ENCODE measurements at places on chromosomes 2 and 18.

GRCh38 chr2:75464348-75464946 lies 96.3 kb downstream of the EVA1A start:
- peak; percentile 29 for DNase-seq

- DNase-seq = no peak
Observed at GRCh38 chr2:217340899-217341298, 481.0 kb upstream of the TNP1 start.

DNA sequence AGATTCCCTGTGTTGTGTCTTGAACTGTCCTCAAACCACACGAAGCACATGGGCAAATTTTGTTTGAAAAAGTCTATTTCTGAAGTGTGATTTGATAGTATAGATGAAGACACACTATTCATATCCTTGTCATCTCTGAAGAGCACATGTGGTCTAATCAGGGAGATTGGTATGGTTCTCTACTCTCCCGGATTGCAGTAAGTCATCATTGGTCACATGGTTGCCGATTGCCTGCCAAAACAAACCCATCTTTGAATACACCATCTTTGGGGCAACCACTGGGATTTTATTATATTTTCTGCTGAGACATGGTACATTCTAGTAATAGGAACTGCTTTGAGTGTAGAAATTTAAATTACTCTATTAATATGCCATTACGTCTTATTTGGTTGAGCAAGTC lies 186.9 kb downstream of the MYO1B start:
- no peak for DNase-seq

DNA sequence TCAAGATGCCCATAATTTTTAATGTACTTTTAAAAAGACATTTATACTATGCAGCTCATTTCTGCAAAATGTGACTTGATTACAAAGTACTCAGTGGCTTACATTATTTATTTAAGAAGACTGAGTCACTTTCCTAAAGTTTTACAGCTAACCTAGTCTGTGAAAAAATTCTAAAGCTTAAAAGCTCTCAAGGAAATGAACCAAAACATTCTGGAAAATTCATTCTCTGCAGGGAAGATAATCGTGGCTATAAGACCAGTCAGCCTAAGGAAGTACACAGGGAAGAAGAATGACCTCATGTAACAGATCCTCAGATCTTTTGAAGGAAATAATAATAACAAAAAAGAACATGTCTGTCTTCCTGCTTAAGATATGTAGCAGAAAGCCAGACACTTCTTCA lies 232.1 kb upstream of the STK17B start:
- DNase-seq = no peak

DNA sequence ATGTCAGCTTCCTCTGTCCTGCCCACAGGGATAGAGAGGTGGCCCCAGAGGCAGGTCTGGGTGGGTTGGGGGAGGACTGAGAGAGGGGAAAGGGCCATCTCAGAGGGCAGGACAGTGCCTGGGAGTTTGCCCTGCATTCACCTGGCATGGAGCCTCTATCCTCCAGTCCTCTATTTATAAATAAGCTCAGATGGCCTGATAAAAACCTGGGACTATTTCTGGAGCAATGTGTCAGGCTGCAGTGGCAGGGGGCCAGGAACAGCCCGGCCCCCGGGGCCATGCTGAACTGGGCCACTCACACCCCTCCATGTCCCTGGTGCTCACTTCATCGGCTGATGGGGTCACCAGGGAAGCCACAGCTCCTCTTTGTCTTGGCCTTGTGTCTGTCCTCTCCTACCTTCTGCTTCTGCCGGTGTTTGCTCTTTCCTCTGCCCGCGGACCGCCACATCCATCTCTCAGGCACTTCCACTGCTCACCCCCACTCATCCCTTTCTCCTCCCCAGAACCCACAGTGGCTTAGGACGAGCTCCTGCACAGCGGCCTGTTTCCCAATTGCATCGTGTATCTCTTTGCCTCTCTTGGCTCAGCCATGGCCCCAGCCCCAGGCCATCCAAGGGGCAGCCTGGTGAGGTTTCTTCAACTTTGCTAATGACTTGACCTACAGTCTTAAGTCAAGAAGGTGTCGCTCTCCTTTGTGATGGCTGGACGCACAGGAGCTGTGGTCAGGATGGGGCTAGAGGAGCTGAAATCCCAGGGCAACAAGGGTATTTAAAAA lies 38.8 kb downstream of the SCTR start:
- no peak for DNase-seq

DNA sequence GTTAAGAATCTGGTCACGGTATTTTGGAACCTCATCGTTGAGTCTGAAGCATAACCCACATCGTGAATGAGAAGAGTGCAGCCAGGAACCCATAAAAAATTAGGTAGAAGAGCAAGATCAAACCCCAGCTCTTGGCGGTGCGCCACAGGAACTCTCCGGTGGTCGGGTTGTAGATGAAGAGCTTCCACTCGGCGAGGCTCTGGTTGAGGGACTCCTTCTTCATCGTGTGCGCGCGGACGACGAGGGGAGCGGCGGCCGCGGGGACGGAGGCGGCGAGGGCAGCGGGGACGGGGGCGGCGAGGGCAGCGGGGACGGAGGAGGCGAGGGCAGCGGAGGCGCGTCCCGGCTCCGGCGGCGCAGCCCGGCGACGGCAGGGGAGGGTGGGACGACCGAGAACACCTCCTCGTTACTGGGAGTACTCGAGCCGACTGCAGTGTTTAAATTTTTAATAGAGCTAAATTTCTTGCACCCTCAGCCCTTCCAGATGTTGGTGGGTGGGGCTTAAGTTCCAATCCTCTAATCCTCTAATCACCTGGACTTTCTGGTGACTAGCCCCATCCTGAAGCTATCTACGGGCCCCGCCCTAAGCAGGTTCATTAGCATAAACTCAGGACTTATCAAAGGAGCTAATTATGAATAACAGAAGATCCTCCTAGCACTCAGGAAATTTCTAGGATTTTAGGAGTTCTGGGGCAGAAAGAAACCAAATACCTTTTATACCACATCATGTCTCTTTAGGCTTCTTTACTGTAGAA lies 20.4 kb upstream of the PAPOLG start:
- no peak for DNase-seq

DNA sequence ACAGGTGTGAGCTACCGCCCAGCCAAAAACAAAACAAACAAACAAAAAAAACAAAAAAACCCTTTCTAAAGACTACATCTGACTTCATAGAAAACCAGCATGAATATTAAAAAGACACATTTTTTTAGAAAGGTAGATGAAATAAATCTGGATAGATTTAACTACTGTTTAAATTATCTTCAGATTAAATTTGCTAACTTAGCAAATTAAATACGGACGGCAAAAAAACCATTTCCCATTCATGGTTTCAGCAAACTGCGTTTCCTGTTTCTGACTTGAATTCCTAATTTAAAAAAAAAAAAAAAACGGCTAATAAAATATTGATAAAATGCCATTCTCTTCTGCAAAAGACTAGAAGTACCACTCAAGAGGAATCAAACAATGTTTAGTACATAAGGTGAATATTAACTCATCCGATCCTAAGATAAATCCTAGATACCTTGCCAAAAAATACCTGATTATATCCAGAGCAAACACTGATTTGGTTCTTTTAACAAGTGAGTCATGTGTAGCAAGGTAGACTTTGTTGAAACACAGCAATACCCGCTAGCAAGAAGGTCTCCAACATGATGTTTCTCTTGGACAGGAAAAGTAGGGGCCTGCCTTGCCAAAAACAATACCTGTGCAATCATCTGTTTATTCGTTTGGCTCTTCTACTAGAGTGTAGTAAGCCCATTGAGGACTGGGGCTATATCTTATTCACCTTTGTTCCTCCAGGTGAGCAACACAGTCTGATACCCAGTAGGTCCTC lies 96.2 kb downstream of the BARD1 start:
- DNase-seq = no peak

DNA sequence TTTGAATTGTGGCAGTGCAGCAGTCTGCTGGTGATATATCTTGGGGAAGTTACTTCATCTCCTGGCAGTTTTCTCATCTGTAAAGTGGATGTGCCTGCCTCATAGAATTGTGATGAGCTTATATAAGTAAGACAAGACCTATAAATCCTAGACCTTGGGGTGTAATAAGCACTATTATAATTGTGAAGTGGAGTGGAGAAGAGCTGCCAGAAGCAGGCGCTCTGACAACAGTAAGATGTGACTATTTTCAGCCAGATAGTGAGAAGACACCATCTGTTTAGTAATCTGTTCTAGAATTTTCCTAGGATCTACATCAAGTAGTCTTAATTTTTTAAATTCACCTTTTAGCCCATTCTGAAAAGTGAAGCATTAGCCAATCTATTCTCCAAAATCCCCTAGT lies 85.6 kb upstream of the TSPYL6 start:
- DNase-seq = no peak

- no peak for DNase-seq
Observed at GRCh38 chr2:197759625-197760292, 25.4 kb downstream of the BOLL start.

- DNase-seq = no peak
Observed at GRCh38 chr2:219251656-219252055, 1.4 kb upstream of the TUBA4B start.

- no peak for DNase-seq
Observed at GRCh38 chr18:58391231-58391825, 237.6 kb downstream of the ALPK2 start.

GRCh38 chr2:193566886-193567285 lies 1372.2 kb upstream of the TMEFF2 start:
- no peak for DNase-seq
